ENCODE measurements at places on chromosomes 16 and 17. TPM values are rescaled to one million over a fixed set of nuclear protein-coding genes. Genes with fewer than 3 reads are reported as not detected.

DNA sequence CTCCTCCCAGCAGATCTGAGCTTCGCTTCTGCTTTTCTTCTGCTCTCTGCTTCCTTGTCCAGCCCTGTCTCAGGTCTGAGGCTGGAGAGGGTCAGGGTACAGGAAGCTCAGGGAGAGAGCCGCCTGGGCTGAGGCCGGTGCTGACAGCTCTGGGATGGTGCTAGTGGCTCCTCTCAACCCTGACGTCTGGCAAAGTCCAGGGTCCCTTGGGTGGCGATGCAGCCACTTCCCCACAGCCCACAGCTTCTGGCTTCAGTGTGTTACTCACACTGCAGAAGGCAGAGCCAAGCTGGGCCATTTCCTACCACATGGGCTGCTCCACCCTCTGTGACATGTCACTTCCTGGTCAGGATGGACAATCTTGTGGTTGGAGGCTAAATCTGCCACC, at the start of gene CD300C:
CD300C (minus strand) TSS at position 273 of the 388 bp plus-strand sequence. CDS start 333 bp downstream, outside the sequence.
- no peak for DNase-seq

DNA sequence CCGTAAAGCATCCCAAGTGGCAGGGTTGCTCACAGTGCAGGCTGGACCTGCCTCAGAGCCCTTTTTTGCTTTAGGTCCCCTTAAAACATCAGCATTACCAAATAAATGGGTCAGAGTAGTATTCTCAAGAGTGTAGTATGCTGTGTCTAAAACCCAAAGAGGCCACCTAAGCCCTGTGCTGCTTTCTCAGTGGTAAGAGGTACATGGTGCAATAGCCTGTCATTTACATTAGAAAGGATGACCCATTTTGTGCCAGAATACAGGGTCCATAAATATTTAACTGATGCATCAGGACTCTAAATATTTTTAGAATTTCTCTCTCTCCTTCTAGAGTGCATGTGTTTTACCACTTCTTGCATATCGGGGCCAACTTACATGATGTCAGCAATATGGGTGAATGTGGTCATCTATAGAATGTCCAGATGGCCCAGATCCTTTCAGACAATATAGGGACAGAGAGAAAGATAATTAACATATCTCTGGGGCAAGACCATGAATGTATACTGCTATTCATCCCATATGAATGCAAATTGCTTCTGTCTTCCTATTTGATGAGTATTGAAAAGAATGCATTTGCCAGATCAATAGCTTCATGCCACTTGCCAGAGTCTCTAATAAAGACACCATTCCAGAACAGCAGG, 329.2 kb downstream of the PMP22 start:
- DNase-seq, result no peak

GRCh38 chr16:56191156-56191815, at the start of gene GNAO1:
TSS of gene GNAO1 (plus strand) at chr16:56191489. CDS start at chr16:56192236, 747 bp downstream.
- DNase-seq, result no peak

The ABCA8 gene
- polyA plus RNA-seq, result not detected

- DNase-seq, result no peak
These were observed 72.1 kb downstream of the CCDC182 start for GRCh38 chr17:57672971-57673370.

DNA sequence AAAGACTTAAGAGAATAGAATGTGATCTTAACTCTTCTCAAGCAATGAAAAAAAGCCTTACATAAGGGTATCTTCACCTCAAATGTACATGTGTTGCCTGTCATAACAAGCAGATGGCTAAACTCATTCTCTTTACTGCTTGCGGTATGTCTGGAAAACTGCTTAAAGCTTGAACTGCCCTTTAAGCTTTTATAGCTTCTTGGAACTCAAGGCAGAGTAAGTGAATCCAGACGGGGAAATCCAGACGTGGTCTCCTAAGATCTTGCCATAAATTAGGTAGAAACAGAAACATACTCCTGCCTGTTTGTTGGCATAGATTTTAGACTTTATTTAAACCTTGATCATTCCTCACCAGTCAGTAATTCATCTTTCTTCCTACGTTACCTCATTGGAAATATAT, 19.6 kb downstream of the CLUAP1 start:
- DNase-seq, result no peak

- no peak for DNase-seq
These were observed 3.5 kb upstream of the TANGO6 start for GRCh38 chr16:68839831-68840230.

- DNase-seq, result no peak
These were observed 27.1 kb downstream of the HOXB1 start for GRCh38 chr17:48503747-48504146.

DNA sequence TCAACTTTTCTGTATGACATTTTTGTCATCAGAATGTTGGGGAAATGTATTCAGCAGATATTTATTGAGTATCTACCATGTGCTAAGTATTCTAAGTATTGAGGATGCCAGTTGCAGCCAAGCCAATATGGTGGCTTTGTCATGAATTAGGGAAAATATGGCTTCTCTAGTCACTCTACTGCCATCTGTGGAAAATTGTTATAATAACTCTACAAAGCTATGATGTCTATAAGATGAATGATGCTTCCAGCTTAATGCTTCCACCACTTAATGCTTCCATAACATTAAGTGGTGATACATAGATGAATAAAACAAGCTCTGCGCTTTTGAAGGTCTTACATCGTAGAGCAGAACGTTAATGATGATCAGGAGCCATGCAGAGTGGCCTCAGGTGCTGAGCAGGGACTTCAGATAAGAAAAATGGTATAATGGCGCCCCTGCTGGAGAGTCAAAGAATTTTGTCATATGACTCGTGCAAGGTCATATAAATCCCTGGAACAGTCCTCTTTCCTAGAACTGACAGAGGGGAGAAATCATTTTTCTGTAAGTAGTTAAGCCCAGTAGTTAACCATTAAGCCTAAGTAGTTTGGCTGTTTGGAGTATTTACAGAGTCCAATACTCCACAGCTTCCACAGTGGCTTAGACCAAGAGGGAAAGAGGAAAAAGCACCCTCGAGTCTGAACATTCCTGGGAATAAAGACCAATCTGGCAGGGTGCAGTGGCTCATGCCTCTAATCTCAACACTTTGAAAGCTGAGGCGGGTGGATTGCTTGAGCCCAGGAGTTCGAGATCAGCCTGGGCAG, 2.7 kb upstream of the TMIGD1 start:
- DNase-seq, result no peak

GRCh38 chr17:28857905-28858800, 3.3 kb downstream of the ERAL1 start:
- DNase-seq, result no peak

DNA sequence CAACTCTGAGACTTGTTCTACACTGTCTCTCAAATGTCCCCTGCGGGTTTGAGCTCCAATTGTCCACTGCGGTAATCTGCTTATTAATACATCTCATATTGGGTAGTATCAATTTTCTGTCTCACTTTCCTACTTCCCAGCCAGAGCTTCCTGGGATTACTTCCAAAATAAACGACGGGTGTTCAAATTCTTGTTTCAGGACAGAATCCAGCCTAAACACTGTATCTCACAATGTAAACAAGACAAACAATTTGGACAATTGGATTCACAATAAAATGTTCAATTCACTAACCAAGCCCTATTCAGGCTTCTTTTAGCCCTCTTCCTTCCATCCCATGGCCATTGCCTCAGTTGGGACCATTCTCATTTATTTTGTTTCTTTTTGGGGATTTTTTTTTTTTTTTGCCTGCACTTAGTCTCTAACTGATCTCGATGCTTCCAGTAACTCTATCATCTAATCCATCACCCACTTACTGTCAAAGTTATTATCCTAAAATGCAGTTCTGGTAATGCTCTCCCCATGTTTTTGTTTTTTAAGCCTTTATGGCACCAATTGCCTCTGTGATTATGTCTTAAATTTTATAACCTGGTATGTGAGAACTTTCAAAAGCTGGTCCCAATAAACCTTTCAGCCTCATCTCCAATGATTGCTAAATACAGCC, 2.0 kb upstream of the VAT1L start:
- DNase-seq, result no peak

DNA sequence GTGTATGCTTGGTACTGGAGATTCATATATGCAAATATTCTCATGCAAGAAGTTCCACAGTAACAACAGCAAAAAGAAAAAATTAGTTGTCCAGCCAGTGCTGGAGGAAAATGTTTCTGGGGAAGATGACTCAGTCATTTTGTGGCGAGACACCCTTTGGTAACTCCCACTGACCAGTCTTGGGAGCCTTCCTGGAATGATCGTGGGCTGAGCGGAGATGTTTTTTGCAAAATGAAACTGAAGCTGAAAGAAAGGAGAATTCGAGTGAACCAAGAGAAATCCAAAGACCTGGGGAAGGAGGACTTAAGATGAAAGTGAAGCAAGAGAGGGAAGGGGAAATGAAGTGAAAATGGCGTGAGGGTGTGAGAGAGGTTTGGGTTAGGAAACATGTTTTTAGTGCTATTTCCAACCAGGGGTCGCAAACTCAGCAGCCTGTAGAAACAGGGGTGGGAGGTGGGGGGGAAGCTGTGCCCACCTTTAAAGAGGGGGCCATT, 5.2 kb downstream of the ITPRIPL2 start:
- DNase-seq, result no peak

DNA sequence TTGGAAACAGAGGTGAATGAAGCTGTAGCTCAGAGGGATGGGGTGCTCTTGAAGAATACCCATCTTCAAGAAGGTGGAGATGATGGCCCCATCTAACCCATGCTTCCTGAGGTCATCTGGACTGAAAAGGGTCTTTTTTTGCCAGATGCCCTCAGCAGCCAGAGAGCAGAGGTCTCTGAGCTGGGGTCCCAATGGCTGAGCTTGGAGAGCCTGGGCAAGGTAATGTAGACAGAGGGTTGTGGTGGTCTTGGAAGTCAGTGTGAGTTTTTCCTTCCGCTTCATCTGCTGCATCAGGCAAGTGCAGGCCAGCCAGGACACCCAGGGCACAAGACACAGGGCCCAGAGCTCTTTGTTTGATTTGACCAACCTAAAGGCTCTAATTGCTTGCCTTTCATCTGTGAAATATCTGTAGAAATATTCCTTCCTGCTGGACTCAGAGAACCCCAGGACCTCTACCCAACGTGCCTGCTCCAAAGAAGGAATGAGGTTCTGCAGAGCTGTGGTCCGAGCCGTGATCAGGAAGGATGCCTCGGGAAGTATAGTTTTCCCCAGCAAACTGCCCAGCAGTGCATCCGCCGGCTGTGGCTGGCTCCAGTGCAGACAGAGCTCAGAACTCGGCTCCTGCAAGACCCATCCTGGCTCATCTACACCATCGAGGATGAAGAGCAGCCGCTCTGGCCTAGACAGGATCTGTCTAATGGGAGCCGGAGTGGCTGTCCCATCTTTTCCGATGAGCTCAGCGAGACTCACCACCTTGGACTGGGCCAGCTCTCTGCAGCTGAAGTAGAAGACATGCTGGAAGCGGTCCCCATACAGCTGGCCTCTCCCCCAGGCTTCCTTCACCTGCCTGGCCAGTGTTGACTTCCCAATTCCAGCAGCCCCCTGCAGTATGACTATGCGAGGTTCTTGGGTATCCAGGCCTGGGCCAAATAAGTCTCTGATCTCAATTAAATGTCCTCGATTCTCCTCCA, 25.2 kb downstream of the NLRP1 start:
- no peak for DNase-seq

DNA sequence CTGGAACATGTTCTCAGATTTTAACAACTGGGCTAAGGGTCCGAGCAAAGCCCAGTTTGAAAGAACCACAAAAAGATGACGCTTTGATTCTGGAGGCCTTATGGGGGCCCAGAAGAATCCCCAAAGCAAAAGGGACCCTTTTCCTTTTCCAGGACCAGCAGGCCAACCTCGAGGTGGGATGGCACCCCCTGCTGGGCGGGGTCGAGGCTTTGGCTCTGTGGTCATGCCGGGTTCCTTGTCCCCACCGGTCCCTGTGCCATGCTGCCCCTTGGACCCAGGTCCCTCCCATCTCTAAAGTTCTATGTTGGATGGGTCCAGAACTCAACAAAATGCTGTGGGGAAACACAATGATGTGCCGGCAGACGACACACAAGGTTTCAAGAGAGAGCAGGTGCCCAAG, 30.9 kb downstream of the TMEM204 start:
- no peak for DNase-seq

The SLC13A2 gene
- polyA plus RNA-seq, result not detected

The PIPOX gene
- 0.48 TPM for polyA plus RNA-seq

DNA sequence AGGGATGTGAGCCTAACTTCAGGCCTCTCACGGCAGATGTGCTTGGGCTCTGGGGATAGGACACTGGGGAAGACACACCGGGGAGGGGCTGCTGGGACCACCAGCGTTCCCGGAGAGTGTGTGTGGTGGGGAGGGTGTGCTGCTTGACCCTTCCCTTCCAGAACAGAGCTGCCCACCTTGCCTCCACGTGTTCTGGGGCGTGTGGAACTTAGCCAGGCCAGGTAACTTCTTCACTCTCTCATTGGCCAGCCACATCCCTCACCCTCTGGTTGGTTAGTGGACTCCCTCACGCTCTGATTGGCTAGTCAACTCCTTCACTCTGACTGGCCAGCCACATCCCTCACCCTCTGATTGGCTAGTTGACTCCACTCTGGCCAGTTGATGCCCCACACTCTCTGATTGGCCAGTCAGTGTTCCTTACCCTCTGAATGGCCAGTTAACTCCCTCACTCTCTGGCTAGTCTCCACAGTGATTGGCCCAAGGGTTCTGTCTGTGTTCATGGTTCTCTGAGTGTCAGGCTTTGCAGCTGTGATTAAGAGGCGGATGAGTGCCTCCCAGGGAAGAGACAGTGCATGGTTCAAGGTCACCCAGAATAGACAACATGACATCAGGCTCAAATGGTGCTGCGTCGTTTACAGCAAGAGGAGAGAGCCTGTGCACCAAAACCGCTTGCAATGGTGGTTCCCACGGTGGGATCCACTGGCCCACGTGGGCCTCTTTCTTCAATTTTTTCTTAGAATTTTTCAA, 10.0 kb downstream of the TMEM235 start:
- DNase-seq, result no peak

DNA sequence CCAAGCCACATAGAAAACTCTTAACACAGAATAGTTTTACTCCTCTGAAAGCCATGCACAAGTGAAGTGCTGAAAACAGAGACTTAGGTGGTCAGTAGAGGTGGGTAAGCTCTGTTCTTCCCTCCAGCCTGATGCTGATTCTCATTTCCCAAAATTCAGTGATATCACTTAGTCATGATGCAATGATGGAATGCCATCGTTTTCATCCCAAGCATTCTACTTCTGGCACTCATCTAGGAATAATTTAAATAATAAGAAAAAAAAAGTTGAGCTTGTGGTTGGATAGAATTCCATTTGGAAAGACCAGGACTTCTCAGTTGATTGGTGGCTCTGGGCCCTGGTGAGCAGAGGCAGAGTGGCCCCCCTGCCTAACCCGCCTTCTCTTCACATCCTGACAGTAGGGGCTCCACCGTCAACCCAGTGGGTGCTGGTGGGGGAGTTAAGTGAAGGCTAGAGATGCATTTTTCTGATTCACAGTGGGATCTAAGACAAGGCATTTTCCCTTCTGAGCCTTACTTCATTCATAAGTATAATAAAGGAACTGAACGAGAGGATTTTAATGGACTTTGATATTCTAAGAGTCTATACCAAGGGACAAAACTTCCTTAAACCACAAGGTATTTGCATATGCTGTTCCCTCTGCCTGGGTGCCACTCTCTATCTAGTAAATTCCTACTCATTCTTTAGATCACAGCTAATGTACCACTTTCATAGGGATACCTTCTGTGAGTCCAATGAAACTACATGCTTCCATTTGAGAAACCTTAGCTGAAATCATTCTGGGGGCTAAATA, 310.3 kb upstream of the DYNLRB2 start:
- no peak for DNase-seq

GRCh38 chr17:82287868-82288801, 14.6 kb upstream of the CSNK1D start:
- DNase-seq, result no peak

- no peak for DNase-seq
These were observed at the start of gene FAM20A for GRCh38 chr17:68600931-68601564. TSS of gene FAM20A (minus strand) at chr17:68601367. CDS start at chr17:68600666, 701 bp downstream.

Data from GM12878 (cell line).